ENCODE measurements at places on chromosomes 12 and 14.

DNA sequence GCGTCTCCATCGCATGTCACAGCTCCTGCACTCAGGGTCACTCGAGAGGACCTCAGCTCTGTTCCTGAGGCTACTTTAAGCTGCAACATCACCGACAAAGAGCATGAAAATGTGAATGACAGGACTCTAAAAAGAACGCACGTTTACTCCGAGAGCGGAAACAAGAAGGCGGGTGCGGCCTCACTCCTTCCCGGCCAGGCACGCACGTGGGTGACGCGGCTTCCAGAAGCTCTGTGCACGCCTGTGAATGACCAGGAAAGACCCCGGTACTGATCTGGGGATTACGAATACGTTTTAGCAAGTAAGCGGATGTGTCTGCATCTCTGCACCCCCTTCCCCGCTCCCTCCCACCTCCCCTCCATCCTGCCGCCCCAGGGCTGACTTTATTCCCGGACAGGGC is 15.2 kb upstream of the GALNT9 start:
- DNase-seq: no peak

- no peak for DNase-seq
Measured at GRCh38 chr12:25553098-25553497, at the start of gene LMNTD1. TSS of gene LMNTD1 (minus strand) at chr12:25553283. CDS start at chr12:25552959, 324 bp downstream.

DNA sequence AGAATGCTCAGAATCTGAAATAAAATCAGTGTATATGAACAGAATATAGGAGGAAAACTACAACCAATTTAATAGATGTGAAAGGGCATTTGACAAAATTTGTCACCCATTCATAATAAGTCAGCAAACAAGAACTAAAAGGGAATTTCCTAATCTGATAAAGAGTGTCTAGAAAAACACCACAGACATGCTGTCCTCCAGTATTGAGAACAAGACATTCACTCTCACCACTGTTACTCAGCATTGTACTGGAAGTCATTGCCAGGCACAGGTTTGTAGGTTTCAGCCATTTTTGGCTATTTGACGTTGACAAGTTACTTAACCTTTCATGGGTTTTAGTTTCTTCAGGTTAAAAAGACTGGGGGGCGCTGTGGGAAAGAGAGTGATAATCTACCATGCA is 13.2 kb downstream of the EIF2S1 start:
- no peak for DNase-seq

GRCh38 chr12:19450362-19450761 is 11.1 kb downstream of the AEBP2 start:
- no peak for DNase-seq

DNA sequence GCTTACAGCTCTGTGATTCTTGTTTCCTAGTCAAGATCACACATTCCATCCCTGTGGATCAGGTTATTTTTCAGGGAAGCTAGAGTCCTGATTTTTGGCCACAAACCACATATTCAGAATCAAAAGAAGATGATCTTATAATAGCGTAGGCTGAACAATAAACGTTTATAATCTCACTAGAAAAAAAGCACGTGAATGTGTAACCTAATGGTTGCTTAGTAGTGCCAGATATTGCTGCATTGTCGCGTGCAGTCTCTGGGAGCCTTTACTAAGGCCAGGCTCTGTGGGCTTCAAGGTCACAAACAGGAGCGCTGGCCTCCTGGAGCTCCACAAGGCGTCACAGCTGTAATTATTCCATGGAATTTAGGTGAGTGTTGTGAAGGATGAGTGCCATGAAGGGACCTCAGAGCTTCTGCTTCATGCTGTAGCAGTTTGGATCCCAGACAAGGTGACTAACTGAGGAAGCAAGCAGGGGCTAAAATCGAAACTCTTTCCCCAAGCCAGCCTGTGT is 17.4 kb downstream of the CDKN1B start:
- no peak for DNase-seq

DNA sequence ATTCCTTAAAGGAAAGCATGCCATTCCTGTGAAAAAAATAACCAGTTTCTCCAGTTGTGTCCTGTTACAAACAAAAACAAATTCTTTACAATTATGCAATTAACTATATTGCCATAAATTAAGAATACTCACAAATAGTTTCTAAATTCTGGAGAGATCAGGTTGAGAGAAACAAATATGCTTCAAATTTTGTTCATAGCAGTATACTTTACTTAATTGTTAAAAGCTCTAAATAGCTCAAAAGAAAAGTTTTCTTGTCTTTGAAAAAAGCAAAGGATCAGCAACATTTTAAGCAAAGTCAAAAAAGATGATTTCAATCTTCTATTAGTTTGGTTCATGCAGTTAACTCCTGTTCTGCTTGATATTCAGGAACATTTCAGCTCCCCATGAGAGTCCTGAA is 109.7 kb downstream of the EML1 start:
- no peak for DNase-seq

- no peak for DNase-seq
Measured at GRCh38 chr12:116320791-116321217, 43.3 kb upstream of the MED13L start.

DNA sequence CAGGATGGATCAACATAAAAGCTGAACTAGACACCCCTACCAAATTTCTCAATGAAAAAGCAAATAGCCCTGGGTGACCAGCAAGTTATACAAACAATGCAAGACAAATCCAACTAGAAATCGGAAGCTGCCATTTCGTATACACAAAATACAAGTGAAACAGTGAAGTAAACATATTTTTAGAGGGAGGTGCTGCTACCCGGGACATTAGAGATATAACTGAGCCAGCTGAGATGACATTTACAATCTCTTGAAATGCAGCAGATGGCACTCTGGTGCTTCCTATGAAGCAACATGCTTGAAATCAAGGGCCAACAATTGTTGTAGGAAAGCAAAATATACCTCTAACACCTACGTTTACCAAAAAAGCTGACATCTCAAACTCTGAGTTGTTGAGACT is 25.5 kb downstream of the BDKRB1 start:
- no peak for DNase-seq

Measured in activated CD4-positive, alpha-beta T cell treated with anti-CD3 and anti-CD28 coated beads, Interleukin-2, amount 10 ng/mL, durations not matched to agents 7 days and 5 days (primary cell).